ENCODE measurements at places on chromosomes 4 and X. TPM values are rescaled to one million over a fixed set of nuclear protein-coding genes. Genes with fewer than 3 reads are reported as not detected.

Gene PPP1R3F
- total RNA-seq, result 5.6 TPM

Gene PCYT1B
- total RNA-seq, result 0.57 TPM

Gene UCP1
- total RNA-seq, result not detected

Gene ZNF711
- 1.6 TPM for total RNA-seq

Gene MAMLD1
- 2.5 TPM for total RNA-seq

Gene HOPX
- 5.6 TPM for total RNA-seq

Gene RNF175
- total RNA-seq, result not detected

Gene HNRNPDL
- total RNA-seq, result 206 TPM

Gene VCX2
- not detected for total RNA-seq
